PC-3 (cell line): ENCODE measurements at places on chromosomes 7 and 10. TPM values are rescaled to one million over a fixed set of nuclear protein-coding genes. Genes with fewer than 3 reads are reported as not detected.

- H3K27ac ChIP-seq = no peak overlapping the region
- no peak for DNase-seq
- H3K36me3 ChIP-seq = no peaks in the 10 kb centered on the region
- H3K27me3 ChIP-seq = no peaks in the 10 kb centered on the region
- no peak overlapping the region for H3K4me3 ChIP-seq
Observed at GRCh38 chr7:47666164-47666862, 84.4 kb upstream of the TNS3 start.

- no peaks in the 10 kb centered on the region for H3K36me3 ChIP-seq
- no peak overlapping the region for H3K4me3 ChIP-seq
- no peak for DNase-seq
- H3K4me1 ChIP-seq = peaks cover 23% of the 10 kb centered on the region
Observed at GRCh38 chr10:46542567-46543465, 13.6 kb downstream of the GPRIN2 start.

GRCh38 chr7:71424166-71425035 is 292.5 kb downstream of the GALNT17 start:
- no peak overlapping the region for H3K27ac ChIP-seq
- no peak overlapping the region for H3K4me3 ChIP-seq
- no peaks in the 10 kb centered on the region for H3K4me1 ChIP-seq
- no peak for DNase-seq

SLC26A3 gene
- total RNA-seq = not detected in 2 replicates

PNLIPRP1 gene
- not detected in 2 replicates for total RNA-seq
